ENCODE measurements at places on chromosomes 2 and 18.

DNA sequence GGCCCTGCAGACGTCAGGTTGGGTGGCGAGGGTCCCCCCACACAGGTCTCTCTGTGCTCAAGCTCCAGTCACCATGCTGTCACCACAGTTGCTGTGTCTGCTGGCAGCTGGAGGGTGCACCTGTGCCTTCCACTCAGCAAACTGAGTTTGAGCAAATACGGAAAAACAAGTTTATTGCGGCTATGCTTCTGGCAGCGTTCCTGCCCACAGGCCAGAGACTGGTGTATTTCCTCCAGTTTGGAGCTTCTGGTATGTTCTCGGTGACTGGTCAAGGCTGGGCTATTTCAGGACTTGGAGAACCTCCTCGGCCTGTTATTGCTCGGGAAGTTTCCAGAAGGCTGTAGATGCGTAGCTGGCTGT is 132.6 kb downstream of the SEPTIN10 start:
- DNase-seq, result no peak

DNA sequence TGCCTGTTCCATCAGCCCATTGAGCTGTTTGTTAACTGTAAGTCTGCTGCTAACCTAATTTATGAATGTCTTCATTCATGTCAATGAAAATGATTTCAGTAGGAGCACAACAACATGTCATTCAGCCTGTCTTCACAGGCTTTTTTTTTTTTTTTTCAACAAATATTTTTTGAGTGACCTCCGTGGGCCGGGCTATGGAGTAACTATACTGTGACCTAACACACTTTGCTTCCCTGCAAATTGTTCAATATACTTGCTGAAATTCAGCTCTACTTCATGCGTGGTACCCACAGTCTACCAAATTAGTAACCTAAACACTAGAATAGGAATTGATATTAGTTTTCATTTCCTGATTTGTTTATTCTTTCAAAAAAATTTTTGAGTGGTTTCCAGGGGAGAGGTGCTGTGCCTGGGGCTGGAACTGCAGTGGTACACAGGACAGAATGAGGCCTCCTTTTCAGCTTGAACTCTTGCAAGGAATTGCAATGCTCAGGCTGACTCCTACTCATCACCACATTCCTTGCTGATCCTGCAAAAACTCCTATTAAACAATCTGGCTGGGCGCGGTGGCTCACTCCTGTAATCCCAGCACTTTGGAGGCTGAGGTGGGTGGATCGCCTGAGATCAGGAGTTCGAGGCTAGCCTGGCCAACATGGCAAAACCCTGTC is 87.1 kb downstream of the CDH20 start:
- DNase-seq, result no peak

- DNase-seq, result no peak
These were observed 31.9 kb downstream of the BMP10 start for GRCh38 chr2:68839260-68839833.

- DNase-seq, result no peak
These were observed 150.9 kb downstream of the SMAD7 start for GRCh38 chr18:48799724-48800315.

GRCh38 chr18:73556904-73557303 is 590.7 kb downstream of the FBXO15 start:
- DNase-seq, result no peak

- DNase-seq, result no peak
These were observed 1.9 kb downstream of the PER2 start for GRCh38 chr2:238286551-238286950.

- DNase-seq, result no peak
These were observed 140.0 kb downstream of the MEIS1 start for GRCh38 chr2:66574701-66575624.

DNA sequence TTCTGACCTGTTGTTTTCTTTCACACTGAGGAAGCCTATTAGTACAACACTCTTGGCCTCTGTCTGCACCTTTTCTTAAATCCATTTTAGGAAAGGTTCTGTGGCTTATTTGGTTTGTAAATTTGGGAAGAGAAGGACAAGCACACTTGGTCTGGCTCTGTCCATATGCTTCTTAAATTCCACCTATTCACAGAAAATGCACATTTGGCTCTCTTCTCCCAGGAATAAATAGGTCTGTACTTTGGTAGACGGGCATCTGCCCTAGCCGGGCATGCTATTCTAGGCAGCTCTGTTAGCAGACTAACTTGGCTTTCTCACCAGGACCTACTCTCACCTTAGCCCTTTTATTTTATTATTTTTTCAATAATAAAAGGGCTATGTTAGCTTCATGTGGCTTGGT is 1211.8 kb upstream of the SLC39A10 start:
- no peak for DNase-seq

- DNase-seq, result no peak
These were observed 45.0 kb downstream of the MTA3 start for GRCh38 chr2:42613281-42614064.

DNA sequence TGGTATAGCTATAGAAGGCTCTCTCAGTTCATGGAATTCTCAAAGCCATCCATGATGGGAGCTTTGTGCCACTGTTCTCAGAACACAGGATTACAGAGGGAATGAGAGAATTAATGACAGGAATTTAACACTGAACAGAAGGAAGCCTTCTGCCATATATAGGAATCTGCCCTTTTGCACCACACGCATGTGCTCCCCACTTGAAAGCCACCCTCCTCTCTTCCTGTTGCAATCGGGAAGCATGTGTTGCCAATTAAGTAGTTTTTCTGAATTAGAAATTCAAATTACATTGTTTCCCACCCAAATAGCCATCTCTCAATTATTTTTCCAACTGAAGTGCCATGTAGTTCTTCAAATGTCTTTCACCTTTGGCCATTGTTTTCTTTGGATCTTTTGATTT is 71.3 kb downstream of the C1D start:
- DNase-seq, result no peak

GRCh38 chr18:23126376-23127056 is 8.8 kb upstream of the CABLES1 start:
- no peak for DNase-seq

GRCh38 chr2:172488556-172488955 is 61.2 kb downstream of the ITGA6 start:
- no peak for DNase-seq

- no peak for DNase-seq
These were observed 92.6 kb upstream of the NDUFV2 start for GRCh38 chr18:9009703-9010488.

DNA sequence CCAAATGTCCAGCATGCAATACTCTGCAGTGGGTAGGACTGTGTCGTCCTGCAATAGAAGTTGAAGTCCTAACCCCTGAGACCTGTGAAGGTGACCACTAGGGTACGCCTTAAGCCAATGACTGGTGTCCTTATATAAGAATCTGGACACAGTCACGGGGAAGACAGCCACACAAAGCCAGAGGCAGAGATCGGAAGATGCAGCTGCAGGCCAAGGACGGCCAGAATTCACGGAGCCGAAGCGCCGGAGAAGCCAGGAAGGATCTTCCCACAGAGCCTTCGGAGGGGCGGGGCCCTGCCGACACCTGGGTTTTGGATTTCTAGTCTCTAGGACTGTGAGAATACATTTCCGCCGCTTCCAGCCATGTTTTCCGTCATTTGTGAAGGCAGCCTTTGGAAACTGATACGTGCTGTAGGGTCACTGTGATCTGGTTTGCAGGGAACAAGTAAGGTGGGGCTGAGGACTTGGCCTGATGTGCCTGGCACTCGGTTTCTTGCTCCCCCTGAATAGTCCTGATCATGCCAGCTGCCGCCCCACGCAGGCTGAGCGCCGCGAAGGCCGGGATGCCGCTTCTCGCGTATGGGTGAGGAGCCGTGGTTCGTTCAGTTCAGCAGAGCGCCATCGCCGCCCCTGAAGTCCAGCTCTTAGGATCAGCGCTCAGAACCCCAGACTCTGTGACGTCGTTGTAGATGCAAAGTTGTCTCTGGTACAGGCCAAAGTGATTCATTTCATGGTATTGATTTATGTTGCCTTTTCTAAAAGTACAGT is 38.7 kb downstream of the PTGR3 start:
- no peak for DNase-seq

DNA sequence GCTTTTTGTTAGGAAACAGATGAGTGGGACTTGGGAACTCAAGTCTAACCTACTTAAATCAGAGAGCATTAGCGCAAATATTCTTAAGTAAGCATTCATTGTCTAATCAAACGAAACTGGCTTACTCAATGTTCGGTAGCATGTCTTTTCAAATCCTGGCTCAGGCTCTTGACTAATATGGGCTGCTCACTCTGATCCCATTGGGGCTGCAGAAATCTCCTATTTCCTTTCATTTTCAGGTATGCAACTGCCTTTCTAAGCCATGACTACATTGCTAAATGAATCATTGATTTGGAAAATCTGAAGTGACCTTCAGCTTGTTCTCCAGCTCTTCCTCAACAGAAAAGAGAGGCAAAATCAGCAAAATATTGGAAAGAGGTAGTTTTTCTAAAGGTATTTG is 2084.4 kb upstream of the PIK3C3 start:
- DNase-seq, result no peak

- DNase-seq, result no peak
These were observed 52.4 kb downstream of the VSNL1 start for GRCh38 chr2:17592731-17593409.

DNA sequence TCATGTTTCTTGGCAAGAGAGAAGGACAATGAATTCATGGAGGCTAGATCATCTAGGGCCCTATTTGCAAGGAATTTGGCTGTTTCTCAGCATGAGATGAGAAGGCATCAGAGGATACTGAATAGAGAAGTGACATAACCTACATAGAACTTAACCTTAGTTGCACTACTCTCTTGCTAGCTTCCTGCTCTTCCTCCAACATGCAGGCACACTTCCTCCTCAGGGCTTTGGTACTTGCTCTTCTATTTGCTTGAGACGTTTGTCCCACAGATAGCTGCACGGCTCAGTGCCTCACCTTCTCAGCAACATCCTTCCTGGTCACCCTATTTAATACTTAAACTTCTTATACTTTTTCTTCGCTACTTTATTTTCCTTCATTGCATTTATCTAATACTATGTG is 20.0 kb upstream of the LANCL1 start:
- DNase-seq, result no peak

DNA sequence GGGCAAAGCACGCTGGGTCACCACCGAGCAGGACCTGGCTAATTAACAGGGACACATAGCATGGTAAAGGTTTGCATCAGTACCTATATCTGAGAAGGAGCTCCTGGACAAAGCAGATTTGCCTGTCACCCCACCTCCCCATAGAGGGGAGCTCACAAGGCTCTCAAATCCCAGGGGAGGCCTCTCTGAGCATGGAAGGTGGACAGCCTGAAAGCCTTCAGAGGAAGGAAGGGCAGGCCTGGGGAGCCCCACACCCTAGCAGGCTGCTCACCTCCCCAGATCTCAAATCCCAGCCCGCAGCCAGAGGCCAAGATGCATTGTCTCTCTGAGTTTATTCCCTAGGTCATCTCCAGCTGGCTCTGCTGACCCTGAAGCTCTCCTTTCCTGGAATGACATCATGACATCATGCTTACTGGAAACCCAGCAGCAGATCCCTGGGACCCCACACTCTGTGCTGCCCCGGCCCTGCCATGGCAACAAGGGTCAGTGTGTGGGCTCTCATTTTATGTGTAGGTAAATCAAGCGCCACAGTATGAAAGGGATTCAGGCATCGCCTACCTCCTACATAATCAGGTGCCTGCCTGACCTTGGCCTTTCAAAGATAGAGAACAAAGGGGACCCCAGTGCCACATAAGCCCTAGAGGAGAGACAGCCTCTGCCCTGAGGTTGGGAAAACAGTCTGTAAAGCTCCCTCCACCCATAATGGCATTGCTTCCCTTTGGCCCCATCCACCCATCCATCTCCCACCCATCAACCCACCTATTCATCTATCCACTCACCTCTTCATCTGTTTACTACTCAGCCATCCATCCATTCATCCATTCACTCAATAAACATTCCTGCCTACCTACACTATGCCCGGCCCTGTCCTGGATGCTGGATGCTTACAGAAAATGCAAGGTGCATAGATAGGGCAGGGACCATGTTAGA is 15.7 kb upstream of the TEX51 start:
- no peak for DNase-seq

DNA sequence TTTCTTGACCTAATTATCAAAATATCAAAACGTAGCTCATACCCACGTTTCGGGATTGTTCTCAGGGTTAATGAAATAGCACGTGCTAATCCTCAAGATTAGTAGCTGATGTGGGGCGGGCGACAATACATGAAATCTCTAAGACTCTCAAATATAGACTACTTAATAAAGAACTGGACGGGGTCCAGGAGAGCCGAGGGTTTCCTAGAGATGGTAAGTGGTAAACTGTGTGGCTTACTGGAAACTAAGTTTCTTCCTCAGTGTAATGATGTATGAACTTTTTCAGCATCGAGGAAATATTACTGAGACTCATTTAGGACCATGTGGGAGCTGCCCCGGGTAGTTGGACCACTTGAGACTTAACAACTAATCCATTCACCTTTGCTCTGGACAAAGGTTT is 453.3 kb upstream of the SALL3 start:
- no peak for DNase-seq

- no peak for DNase-seq
These were observed 170.3 kb downstream of the GLI2 start for GRCh38 chr2:120905824-120906571.

DNA sequence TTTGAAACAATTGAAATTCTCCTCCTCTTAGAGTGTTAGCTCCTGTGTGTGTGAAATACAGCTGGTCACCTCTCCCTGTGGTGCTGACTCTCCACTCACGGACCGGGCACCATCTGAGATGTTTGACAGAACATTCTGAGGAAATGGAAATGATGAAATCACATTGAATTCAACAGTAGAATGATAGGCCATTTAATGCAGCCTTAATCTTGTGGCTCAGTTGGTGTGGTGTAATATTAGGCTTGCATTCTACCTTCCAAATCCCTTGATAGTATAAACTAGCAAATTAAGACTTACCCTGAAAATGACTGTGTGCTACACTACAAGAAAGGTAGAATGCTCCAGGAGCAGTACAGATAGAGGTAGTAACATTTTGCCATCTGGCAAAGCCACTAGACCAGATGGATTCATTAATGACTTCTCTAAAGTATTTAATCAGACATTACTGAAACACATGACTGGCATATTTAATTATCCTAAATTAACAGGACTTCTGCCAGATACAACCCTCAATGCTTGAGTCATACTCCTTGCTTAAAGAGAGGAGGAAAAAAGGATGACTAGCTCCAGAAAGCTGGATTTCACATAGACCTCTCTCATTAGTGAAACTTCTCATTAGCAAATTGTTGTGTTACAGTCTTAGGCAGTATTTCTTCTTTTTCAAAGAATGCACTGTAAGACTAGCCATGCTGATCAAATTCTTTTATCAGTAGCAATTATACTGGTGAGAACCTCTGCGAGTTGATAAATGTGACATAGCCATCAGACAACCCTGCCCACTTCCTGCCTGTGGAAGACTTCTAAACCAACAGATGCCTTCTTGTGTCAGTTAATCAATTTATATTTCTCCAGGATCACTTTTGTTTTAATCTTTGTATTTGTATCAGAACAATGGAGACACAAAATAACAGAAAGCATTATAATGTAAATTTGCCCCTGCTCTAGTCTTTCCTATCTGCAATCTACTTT is 80.6 kb downstream of the EML6 start:
- DNase-seq, result no peak

Data from T-helper 2 cell treated with Interferon-gamma antibody and Interleukin-4, amounts not matched to agents 5 μg/mL and 100 μg/mL, for 36 hours (primary cell).